ENCODE measurements at places on chromosomes 6 and 20. TPM values are rescaled to one million over a fixed set of nuclear protein-coding genes. Genes with fewer than 3 reads are reported as not detected.

The ATRN gene
- 8.1 TPM for total RNA-seq

The GPR6 gene
- not detected for total RNA-seq

GRCh38 chr20:25022680-25023079, 30.1 kb upstream of the APMAP start:
- no peak overlapping the region for H3K27ac ChIP-seq
- H3K4me1 ChIP-seq: no peaks in the 10 kb centered on the region
- no peak for DNase-seq
- peaks cover 4% of the 10 kb centered on the region for H3K36me3 ChIP-seq
- no peak overlapping the region for H3K4me3 ChIP-seq

DNA sequence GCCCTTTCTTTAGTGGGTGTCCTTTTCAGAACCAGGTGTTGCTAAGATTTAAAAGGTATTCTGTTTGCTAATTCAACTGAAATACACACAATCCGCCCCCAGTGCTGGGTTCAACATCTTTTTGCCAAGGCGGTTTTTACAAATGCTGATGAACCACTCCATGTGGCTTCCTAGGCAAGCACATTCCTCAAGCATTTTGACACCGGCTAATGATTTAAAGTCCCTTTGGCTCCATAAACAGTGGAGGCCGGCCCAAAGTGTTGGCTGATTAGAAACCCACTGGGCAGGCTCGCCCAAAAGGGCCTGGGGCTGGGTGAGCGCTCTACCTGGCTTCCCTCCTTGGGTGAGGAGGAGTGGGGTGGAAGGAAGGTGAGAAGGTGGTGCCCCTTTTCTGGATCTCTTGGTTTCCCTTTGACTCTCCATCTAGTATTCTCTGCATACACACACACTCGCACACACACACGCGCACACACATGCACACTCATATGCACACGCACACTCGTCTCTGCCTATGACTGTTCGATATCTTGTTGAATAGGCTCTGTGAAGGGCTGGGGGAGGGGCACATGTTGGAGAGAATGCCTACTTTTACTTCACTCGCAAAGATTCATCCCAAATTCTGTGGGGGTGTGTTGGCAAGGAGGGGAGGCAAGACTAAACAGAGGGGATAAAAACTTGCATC, 66.7 kb upstream of the ARMC2 start:
- peaks cover 14% of the 10 kb centered on the region for H3K4me1 ChIP-seq
- H3K27ac ChIP-seq: no peak overlapping the region
- H3K4me3 ChIP-seq: peak overlapping the region; percentile 71

GRCh38 chr6:22468256-22468965, 101.0 kb upstream of the HDGFL1 start:
- no peak overlapping the region for H3K4me3 ChIP-seq
- H3K27ac ChIP-seq: no peak overlapping the region
- H3K36me3 ChIP-seq: no peaks in the 10 kb centered on the region
- DNase-seq: no peak

DNA sequence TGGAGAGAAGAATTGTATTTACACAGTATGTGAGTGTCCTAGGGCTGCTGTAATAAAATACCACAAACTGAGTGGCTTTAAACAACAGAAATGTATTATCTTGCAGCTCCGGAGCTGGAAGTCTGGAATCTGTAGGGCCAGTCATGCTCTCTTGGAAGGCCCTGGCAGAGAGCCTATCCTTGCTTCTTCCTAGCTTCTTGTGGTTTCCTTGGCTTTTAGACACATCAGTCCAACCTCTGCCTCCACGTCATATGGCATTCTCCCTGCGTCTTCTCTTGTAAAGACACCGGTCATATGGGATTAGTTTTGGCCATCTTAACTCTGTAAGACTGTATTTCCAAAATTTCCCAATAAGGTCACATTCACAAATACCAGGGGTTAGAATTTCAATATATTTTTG, 10.8 kb downstream of the FNDC1 start:
- peaks cover 28% of the 10 kb centered on the region for H3K27me3 ChIP-seq
- no peaks in the 10 kb centered on the region for H3K36me3 ChIP-seq
- H3K4me3 ChIP-seq: no peak overlapping the region
